Activated T-cell treated with anti-CD3 and anti-CD28 coated beads, Interleukin-2, amount 50 U/mL, for 72 hours (primary cell): ENCODE measurements at places on chromosomes 5 and 9. TPM values are rescaled to one million over a fixed set of nuclear protein-coding genes. Genes with fewer than 3 reads are reported as not detected.

FBXL7 gene
- not detected for total RNA-seq

FOXD4 gene
- total RNA-seq: not detected

SEMA6A gene
- total RNA-seq: 0.23 TPM

PLK2 gene
- total RNA-seq: 8.3 TPM

GABRA1 gene
- not detected for total RNA-seq

CCNI2 gene
- total RNA-seq: 3.4 TPM

CCNO gene
- total RNA-seq: not detected

NUTM2F gene
- total RNA-seq: not detected

FCN2 gene
- total RNA-seq: not detected

MYOZ3 gene
- 0.16 TPM for total RNA-seq

UNC5A gene
- 0.23 TPM for total RNA-seq

SPINK7 gene
- not detected for total RNA-seq

CTXN3 gene
- total RNA-seq: not detected

DNA sequence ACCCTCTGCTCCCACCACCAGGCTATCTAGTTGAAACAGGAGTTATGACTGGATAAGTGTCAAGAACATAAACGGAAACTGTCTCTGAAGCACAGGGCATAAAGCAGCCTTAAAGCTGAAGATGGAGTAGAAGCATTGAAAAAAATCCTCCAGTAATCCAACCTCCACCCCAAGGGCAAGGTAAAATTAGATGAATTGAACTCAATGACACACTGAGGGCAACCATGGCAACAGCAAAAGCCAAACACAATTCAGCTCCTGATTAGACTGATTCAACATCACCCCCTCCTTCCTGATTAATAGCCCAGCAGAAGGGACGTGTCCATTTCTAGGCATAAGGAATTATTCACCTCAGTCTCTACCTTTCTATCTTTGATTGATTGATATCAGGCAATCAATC lies 183.2 kb upstream of the MAP3K1 start:
- no peak for DNase-seq
- H3K36me3 ChIP-seq: peaks cover 7% of the 10 kb centered on the region
- H3K4me1 ChIP-seq: no peaks in the 10 kb centered on the region
- no peak overlapping the region for H3K4me3 ChIP-seq
- no peak overlapping the region for H3K27ac ChIP-seq

GRCh38 chr5:39498278-39498952 lies 73.6 kb upstream of the DAB2 start:
- H3K27ac ChIP-seq: no peak overlapping the region
- H3K36me3 ChIP-seq: no peaks in the 10 kb centered on the region
- H3K4me3 ChIP-seq: no peak overlapping the region
- no peaks in the 10 kb centered on the region for H3K4me1 ChIP-seq

GRCh38 chr5:38121420-38121819 lies 136.9 kb upstream of the EGFLAM start:
- no peak for DNase-seq
- H3K27ac ChIP-seq: no peak overlapping the region
- H3K27me3 ChIP-seq: no peaks in the 10 kb centered on the region
- peaks cover 6% of the 10 kb centered on the region for H3K4me1 ChIP-seq
- H3K4me3 ChIP-seq: no peak overlapping the region

GRCh38 chr5:124783285-124783684 lies 36.8 kb upstream of the ZNF608 start:
- H3K27me3 ChIP-seq: no peaks in the 10 kb centered on the region
- no peaks in the 10 kb centered on the region for H3K36me3 ChIP-seq
- no peak overlapping the region for H3K4me3 ChIP-seq
- H3K27ac ChIP-seq: no peak overlapping the region
- no peak for DNase-seq

DNA sequence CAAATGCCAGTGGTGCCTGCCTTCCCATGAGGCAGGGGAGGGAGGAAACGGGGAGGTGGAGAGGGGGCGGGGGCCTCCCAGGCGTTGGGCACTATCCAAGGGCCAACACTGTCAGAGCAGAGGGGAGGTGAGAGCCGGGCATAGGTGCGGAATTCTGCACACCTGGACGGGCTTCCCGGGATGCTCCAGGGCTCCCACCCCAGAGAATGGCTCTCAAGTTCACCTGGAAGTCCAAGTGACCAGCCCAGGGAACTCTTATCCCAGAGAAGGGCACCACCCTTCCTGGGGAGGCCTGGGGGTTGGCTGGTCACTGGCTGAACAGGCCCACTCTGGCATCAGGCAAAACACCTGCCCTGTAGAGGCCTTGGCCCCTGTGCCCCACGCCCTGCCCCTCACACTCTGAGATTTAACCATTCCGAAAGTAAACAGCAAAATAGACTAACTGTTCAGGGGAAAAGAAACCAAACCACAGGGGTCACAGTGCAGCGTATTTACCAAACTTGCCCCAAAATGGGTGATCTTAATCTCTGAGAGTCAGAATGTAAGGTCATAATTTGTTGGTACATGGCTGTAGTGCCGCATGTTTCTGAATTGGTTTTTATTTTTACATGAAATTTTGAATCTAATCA lies 2.7 kb downstream of the CSF2 start:
- no peaks in the 10 kb centered on the region for H3K27me3 ChIP-seq
- H3K27ac ChIP-seq: peak overlapping the region; percentile 34
- H3K4me3 ChIP-seq: peak overlapping the region; percentile 40

GRCh38 chr9:88782931-88783710 lies 208.1 kb upstream of the S1PR3 start:
- no peaks in the 10 kb centered on the region for H3K36me3 ChIP-seq
- H3K4me1 ChIP-seq: no peaks in the 10 kb centered on the region
- H3K27ac ChIP-seq: no peak overlapping the region
- DNase-seq: no peak

GRCh38 chr9:7507566-7508270 lies 291.9 kb downstream of the DMAC1 start:
- H3K4me1 ChIP-seq: no peaks in the 10 kb centered on the region
- H3K4me3 ChIP-seq: no peak overlapping the region
- no peak overlapping the region for H3K27ac ChIP-seq
- DNase-seq: no peak

- H3K27ac ChIP-seq: no peak overlapping the region
- peaks cover 72% of the 10 kb centered on the region for H3K4me1 ChIP-seq
- peaks cover 9% of the 10 kb centered on the region for H3K36me3 ChIP-seq
- H3K4me3 ChIP-seq: no peak overlapping the region
- no peak for DNase-seq
Measured at GRCh38 chr5:56055859-56056258, 61.1 kb upstream of the IL6ST start.

- no peak overlapping the region for H3K27ac ChIP-seq
- no peak overlapping the region for H3K4me3 ChIP-seq
- H3K27me3 ChIP-seq: peaks cover 13% of the 10 kb centered on the region
- no peaks in the 10 kb centered on the region for H3K36me3 ChIP-seq
- no peak for DNase-seq
Measured at GRCh38 chr5:68544648-68545552, 329.3 kb downstream of the PIK3R1 start.

DNA sequence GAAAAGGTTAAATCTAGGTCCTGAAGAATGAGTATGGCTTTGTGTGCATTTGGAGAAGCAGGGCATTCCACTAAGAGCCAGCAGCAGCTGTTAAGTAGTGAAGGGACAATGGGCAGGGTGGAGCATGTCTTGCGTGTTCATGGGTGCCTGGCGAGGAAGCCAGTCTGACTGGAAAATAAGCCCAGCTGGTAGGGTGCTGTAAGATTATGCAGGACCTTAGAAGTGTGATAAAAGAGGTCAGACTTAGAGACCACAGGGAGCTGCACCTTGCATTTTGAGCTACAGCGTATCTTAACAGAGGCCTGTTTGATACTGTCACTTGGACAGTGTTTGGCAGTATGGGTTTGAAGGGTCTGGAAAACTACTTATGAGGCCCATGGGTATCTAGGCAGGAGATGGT lies 131.7 kb upstream of the ELL2 start:
- no peak overlapping the region for H3K4me3 ChIP-seq
- DNase-seq: no peak
- H3K27ac ChIP-seq: no peak overlapping the region
- peaks cover 7% of the 10 kb centered on the region for H3K4me1 ChIP-seq
- H3K27me3 ChIP-seq: peaks cover 2% of the 10 kb centered on the region
- peaks cover 1% of the 10 kb centered on the region for H3K36me3 ChIP-seq

GRCh38 chr5:134451936-134452505 lies 40.3 kb upstream of the CDKN2AIPNL start:
- H3K4me3 ChIP-seq: no peak overlapping the region
- H3K36me3 ChIP-seq: no peaks in the 10 kb centered on the region
- H3K27ac ChIP-seq: no peak overlapping the region
- no peaks in the 10 kb centered on the region for H3K27me3 ChIP-seq
- no peak for DNase-seq
- H3K4me1 ChIP-seq: peaks cover 6% of the 10 kb centered on the region

- DNase-seq: no peak
- H3K4me3 ChIP-seq: no peak overlapping the region
- H3K27ac ChIP-seq: no peak overlapping the region
- H3K36me3 ChIP-seq: peaks cover 3% of the 10 kb centered on the region
- peaks cover 8% of the 10 kb centered on the region for H3K4me1 ChIP-seq
Measured at GRCh38 chr5:11387382-11387781, 516.9 kb downstream of the CTNND2 start.

DNA sequence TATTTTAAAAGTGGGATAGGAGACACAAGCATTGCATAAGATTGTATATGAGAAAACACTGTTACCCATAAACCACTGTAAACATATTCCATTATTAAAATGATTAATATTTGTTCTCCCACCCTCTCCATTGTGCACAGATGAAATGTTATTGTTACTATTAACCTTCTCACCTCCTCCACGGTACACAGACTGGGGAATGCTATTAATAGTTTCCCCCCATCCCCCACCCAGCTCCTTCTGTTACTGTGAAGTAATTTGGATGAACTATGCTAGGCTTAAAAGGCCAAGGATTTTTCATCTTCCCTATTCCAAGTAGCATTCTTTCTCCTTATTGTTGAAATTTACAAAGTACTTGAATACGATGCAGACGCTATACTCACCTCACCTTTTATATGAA lies 91.4 kb downstream of the JAKMIP2 start:
- H3K36me3 ChIP-seq: no peaks in the 10 kb centered on the region
- no peak overlapping the region for H3K27ac ChIP-seq
- H3K4me1 ChIP-seq: no peaks in the 10 kb centered on the region
- H3K27me3 ChIP-seq: no peaks in the 10 kb centered on the region
- H3K4me3 ChIP-seq: no peak overlapping the region

GRCh38 chr9:111186021-111186530 lies 143.9 kb downstream of the OR2K2 start:
- no peak overlapping the region for H3K27ac ChIP-seq
- no peak for DNase-seq
- H3K36me3 ChIP-seq: no peaks in the 10 kb centered on the region
- no peak overlapping the region for H3K4me3 ChIP-seq
- no peaks in the 10 kb centered on the region for H3K4me1 ChIP-seq
- H3K27me3 ChIP-seq: no peaks in the 10 kb centered on the region

- no peaks in the 10 kb centered on the region for H3K36me3 ChIP-seq
- no peak overlapping the region for H3K4me3 ChIP-seq
- no peak overlapping the region for H3K27ac ChIP-seq
- DNase-seq: no peak
Measured at GRCh38 chr9:104872656-104873488, 55.1 kb downstream of the ABCA1 start.

DNA sequence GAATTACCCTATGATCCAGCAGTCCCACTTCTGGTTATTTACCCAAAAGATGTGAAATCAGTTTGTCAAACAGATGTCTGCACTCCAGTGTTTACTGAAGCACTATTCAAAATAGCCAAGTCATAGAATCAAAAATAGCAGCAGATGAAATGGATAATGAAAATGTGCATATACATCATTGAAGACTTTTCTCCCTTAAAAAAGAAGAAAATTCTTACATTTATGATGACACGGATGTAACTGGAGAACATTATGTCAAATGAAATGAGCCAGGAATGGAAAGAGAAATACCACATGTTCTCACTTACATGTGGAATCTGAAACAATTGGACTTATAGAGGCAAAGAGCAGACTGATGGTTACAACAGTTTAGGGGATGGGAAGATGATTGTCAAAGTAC lies 21.5 kb upstream of the PLEKHG4B start:
- H3K27ac ChIP-seq: no peak overlapping the region
- no peak for DNase-seq
- no peak overlapping the region for H3K4me3 ChIP-seq
- H3K4me1 ChIP-seq: no peaks in the 10 kb centered on the region
- peaks cover 31% of the 10 kb centered on the region for H3K27me3 ChIP-seq

- no peak overlapping the region for H3K27ac ChIP-seq
- no peak for DNase-seq
- peaks cover 6% of the 10 kb centered on the region for H3K27me3 ChIP-seq
- H3K4me3 ChIP-seq: peak overlapping the region; percentile 50
Measured at GRCh38 chr5:133396187-133396741, 216.1 kb downstream of the FSTL4 start.
